HuH-7.5 (cell line): ENCODE measurements at places on chromosomes 5 and 9.

- DNase-seq: no peak
These were observed 40.1 kb upstream of the TIFAB start for GRCh38 chr5:135492319-135492626.

- DNase-seq: no peak
These were observed 241.1 kb downstream of the TLR4 start for GRCh38 chr9:117945286-117945685.

- DNase-seq: no peak
These were observed 577.1 kb downstream of the PSAT1 start for GRCh38 chr9:78874061-78874460.

- no peak for DNase-seq
These were observed 7.7 kb upstream of the EXOC3 start for GRCh38 chr5:435156-435790.

- DNase-seq: no peak
These were observed 163.6 kb downstream of the SPATA31D1 start for GRCh38 chr9:82152181-82152580.

GRCh38 chr5:54361691-54362411 lies 51.5 kb upstream of the ARL15 start:
- DNase-seq: no peak

- no peak for DNase-seq
These were observed 168.5 kb downstream of the DOCK2 start for GRCh38 chr5:169805527-169805934.

GRCh38 chr9:37956904-37957663 lies 53.2 kb upstream of the SLC25A51 start:
- DNase-seq: no peak

GRCh38 chr5:65161655-65162054 lies 320.1 kb downstream of the ADAMTS6 start:
- DNase-seq: no peak

DNA sequence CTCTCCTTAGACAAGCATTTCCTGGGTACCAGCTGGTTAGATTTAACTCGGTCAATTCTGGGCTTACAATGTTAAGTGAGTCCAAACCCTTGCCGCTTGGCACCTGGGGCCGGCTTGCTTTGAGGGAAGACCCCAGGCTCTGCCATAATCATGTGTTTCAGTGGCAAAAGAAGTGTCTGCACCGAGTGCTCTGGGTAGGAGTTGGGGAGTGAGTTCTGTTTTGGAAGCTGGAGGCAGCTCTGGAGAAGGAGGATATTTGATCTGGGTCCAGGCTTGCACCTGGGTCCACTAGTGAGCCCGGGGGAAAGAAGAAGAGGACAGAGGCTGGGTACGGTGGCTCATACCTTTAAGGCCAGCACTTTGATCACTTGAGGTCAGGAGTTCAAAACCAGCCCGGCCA lies 8.4 kb upstream of the OLFM1 start:
- no peak for DNase-seq

- no peak for DNase-seq
These were observed 281.4 kb downstream of the TUSC1 start for GRCh38 chr9:25396828-25397227.

GRCh38 chr5:169126481-169127021 lies 174.4 kb downstream of the SLIT3 start:
- no peak for DNase-seq

DNA sequence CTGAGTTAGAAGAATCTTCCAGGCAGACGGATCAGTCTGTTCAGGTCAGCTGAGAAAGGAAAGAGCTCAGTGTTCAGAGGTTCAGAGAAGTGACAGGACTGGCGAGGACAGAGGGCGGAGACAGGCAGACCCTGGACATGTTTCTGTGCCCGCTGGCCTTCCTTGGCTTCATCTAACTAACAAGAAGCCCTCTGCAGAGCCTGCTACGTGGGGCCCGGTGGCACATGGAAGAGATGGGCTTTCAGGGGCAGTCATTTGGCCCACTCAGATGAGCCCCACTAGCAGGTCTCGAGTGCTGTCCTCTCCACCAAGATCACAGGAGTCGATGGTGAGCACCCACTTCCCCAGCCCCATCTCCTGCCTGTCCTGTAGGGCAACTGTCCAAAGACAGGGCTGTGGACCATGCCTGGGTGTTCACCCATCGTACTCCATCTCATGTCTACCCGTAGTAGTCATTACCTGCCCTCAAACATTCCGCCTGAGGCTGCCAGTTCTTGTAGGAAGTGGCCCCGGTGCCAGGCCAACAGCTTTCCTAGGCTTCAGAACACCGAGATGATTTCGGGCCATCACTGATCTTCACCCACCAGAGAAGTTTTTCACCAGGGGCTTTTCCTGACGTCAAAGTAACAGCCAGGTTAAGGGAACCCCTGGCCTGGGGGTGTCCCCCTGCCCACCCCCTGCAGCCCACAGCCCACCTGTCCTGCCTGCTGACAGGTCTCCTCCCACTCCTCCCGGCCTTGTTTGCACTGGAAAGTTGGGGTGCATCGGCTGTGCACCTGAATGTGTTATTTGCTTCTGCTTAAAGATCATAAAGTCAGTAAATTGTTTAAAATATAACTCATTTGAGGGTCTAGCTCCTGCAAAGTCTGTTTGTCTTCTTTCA lies 14.0 kb downstream of the IRX2 start:
- no peak for DNase-seq

GRCh38 chr5:124736082-124736804 lies 10.2 kb downstream of the ZNF608 start:
- DNase-seq: no peak

GRCh38 chr5:150532151-150532550 lies 24.2 kb downstream of the NDST1 start:
- DNase-seq: no peak

DNA sequence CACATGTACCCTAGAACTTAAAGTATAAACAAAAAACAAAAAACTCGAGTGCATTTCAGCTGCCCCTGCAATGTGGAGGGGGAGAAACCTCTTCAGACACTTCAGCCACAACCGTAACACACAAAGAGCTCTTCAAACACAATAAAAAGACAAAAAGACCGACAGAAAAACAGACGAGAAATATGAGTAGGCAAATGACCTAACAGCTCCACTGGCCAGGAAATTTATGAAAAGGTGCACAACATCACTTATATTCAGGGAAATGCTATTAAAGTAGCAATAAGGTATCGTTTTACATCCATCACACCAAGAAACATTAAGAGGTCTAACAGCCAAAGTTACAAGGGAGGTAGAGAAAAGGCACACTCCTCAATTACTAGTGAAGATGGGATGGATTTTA lies 6.2 kb downstream of the ZBED3 start:
- DNase-seq: no peak

DNA sequence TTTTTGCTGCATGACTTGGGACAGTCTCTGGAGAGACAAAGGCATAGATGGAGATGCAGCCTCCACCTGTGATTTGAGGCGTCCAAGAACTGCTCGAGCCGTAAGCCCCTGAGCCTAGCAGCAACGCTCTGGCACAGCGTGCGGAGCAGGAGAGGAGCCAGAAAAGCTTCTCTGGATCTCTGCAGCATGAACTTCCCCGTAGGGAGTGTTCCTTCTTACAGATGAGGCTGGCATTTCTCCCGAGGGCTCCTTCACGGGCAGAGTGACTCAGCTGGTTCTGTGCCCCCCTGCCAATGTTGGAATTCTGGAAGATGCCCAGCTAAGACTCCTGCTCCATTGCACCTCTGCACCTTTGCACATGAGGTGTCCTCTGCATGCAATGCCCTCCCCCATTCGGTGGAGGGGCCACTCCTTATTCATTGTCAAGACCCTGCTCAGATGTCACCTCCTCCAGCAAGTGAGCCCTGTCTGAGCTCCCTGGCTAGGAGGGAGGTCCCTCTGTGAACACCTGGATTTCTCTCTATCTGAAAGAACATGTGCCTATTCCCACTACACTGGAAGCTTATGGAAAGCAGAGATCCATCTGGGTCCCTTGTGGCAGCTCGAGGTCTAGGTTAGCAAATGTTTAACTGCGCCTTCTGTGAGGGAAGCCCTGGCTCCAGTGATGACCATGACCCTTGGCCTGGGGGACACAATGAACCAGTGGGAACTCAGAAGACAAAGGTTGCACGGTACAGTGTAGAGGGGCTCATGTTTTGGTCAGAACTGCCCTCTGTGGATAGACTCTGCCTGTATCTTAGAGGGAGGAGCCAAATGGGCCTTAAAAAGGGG lies 39.6 kb downstream of the SH3PXD2B start:
- DNase-seq: peak; percentile 77

DNA sequence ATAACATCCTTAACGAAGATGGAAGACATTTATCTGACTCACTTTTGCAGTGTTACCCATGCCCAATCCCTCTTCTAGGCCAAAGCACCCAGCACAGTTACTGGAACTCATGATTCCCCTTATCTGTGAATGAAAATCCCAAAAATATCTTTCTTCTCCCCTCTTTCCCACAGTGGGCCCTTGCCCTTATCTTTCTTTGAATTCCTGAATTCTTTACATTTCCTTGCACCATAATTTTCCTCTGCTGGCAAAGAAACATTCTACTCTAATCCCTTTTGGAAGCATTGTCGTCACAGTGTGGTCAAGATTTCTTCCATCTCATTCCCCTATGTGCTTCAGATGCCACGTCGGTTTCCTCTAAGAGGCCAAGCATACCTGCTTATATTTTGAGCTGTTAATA lies 135.9 kb upstream of the LIFR start:
- no peak for DNase-seq

DNA sequence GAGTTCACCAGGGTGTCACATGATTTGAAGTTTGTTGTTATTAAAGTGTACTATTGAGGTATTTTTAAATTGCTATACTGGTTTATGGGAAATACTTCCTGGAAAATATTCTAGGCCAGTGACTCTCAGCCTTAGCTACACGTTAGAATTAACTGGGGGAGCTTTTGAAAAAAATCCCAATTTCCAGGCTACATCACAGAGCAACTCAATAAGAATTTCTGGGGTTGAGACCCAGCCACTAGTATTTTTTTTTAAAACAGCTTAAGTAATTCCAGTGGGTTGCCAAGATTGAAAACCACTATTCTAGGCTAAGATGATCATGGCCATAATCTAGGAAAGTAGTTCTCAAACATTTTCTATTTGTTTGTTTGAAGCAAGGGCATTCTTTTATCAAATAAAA lies 142.9 kb upstream of the GRIA1 start:
- DNase-seq: no peak

- DNase-seq: no peak
These were observed 93.8 kb downstream of the CSNK1G3 start for GRCh38 chr5:123605822-123606221.

GRCh38 chr5:54646356-54647101 lies 129.0 kb downstream of the SNX18 start:
- DNase-seq: no peak

DNA sequence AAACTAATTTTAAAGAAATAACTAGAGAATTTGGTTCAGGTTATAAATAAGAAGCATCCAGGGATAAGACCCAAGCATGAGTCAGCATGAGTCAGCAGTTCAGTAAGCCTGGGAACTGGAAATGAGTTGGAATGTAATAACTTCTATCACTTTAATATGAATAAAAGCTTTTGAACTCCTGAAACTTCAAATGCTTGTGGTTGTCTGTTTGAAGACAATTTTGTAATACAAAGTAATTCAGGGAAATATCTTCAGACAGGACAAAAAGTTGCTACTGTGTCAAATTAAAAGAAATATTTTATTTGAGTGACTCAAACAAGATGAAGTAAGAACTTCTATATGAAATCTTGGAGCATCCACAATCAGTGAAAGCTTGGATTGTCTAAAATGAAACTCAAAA lies 331.2 kb upstream of the DAB2 start:
- DNase-seq: no peak

DNA sequence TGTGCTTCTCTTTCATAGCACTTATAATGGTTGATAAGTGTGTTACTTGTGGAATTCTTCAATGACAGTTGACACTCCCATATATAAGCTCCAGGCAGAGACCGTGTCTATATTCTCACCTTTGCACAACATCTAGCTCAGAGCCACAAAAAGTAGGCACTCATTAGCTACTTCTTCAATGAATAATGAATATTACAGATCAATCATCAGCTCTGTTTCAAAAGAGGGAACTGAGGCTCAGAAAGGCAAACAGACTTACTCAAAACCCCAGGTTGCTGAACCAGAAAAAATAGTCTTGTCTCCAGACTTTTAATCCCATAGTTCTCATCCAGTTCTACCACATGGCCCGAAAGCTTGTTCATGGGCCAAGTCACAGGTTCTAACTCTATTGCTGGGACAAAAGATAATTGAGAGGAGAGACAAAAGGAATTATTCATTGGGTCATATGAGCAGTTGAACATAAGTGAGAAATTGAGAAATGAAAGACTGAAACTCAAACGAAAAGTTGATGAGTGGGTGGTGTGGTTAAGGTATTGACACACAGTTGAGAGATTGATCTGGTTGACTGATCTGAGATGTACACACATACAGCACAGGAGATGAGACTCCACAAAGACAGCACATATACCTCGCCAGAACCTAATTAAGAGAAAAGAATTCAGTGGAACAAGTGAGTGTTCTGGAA lies 381.6 kb downstream of the EFNA5 start:
- no peak for DNase-seq

GRCh38 chr9:134895908-134896833 lies 15.6 kb downstream of the FCN2 start:
- no peak for DNase-seq

- DNase-seq: no peak
These were observed 2.3 kb downstream of the ACSL6 start for GRCh38 chr5:132008961-132009680.

DNA sequence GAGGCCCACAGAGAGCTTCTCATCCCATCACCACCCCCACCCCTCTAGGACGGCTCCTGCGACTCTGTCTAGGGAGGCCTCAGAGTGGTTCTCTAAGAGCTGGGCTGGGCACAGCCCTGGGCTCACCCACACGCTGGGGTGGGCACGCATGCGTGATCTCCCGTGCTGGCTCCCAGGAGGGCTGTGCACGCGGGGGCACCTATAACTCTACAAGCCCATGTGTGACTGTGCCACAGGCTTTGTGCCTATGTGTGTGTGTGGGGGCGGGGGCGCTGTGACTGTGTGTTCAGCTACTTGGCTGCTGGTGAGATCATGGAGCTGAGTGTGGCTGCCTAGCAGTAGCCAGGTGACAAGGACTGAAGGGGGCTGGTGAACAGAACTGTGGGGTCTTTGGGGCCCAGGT lies 32.2 kb downstream of the NDUFA8 start:
- no peak for DNase-seq

DNA sequence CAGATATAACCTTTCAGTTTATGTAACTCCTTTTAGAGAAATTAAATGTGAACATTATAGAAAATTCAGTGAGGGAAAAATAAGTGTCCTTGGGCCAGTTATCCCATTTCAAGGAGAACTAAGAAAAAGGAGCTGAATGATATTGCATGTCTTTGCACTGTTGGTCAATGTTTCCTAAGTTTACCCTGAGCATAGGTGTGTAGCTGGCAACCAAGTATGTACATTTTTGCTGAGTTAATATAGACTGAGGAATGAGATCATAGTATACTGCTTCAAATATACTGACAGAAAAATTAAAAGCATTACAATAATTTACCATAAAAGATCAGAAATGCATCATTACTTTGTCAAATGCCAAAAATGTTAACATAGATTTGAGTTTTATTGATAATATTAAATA lies 2128.7 kb upstream of the C9orf72 start:
- DNase-seq: no peak
